CD8-positive, alpha-beta T cell (primary cell): ENCODE measurements at places on chromosomes 5 and 9.

DNA sequence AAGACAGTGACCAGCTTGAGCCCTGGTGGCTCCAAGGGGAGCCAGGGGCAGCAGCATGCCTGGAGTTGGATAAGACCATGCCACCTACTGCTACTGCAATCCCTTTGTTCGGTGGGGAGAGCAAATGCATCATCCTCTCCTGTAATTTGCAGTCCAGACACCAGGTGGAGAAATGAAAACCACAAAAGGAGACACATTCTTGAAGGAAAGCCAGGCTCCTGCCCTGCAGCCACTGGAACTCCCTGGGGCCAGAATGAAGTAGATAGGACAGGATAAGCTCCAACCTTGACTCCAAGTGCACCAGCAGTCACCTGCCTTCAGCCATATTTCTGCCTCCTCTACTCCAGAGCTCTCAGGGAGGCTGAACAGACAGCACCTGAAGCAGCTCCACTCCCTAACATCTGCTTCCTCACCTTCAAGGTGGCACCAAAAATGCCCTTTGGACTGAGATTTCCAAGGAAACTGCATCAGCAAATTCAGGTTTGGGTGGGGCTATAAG lies 65.1 kb upstream of the IQGAP2 start:
- DNase-seq: peak; percentile 77

DNA sequence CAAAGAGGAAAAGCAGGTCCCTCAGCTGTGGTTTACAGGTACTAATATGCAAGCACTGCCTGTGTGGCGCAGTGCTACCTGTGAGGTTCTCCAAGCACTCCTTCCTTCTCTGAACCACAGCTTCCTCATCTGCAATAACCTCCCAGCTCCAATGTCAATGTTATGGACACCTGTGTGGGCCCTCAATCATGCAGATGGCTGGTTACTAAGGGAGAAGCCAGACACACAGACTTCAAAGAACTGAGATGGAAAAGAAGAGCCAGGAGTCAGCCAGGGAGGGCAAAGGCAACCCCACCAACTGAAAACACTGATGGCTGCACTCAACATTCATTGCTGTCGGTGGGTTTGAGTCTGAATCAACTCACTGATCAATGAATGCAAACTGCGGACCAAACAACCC lies 77.7 kb downstream of the NR6A1 start:
- no peak for DNase-seq

DNA sequence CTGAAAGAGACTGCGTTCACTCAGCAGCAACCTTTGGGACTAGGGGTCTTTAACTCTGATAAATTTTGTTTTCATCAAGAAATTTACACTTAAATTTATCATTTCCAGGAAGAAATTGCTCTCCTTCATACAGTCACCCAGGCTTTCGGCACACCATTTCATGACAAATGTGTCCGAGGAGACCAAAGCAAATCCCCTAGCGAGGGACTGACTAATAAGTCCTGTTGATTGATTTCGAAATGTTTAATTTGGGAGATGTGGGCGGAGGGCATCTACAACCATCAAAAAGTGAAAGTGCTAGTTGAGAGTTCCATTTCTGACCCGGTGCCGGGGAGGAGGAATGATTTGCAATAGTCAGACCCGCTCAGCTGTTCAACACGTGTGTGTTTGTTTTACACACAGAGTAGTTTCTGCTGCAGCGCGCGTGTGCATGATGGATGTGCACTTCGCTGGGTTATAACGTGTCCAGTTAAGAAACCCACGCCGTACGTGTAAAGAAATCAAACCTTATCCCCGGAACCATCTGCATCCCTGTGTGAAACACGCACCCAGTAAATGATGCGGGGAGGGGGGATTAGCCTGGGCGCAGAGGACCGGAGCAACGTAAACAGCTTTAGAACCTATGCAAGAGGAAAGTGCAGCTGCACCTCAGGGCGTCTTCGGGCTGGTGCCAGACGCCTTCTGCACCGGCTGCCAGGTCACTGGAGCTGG lies 845 bp upstream of the NR4A3 start:
- no peak for DNase-seq

- DNase-seq: no peak
These were observed 22.9 kb downstream of the TGFBI start for GRCh38 chr5:136051486-136052220.

GRCh38 chr9:88968799-88969198 lies 22.5 kb upstream of the S1PR3 start:
- DNase-seq: no peak

DNA sequence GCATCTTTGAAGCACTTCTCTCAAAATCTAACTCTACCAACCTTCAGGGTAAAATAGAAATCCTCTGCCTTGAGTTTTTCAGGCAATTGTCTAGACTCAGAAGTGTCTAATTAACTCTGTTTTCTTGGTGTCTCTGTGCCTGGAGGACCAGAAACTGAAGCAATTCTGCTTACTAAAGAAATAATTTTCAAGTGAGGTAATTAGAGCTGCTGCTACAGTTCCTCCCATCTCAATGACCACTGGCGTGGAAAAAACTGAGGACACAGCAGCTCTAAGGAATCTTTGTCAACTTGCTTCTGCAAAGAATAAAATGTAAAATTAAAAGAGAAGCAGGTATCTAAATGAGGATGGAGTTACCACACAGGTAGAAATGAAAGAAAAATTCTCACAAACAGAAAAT lies 785.0 kb downstream of the PRELID2 start:
- DNase-seq: no peak

DNA sequence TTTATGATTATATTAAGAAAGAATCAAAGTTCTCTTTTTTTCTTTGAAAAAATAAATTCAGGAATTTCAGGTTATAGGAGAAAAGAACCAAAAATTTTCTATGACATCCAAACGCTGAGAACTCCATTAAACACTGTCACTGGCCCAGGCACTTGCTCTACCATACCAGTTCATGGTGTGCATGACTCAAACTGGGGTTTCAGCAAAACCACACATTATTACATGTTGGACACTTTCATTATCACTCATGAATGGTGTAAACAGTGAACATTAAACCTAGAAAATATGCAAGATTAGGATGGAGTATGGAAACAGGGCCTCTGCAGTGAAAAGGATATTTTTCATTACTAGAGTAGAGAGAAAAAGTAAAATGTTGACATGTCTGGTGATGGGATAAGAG lies 369.9 kb upstream of the FAM174A start:
- DNase-seq: no peak

- DNase-seq: no peak
These were observed 22.8 kb downstream of the CDK5RAP2 start for GRCh38 chr9:120557205-120557604.

- DNase-seq: no peak
These were observed 30.8 kb upstream of the ACOT12 start for GRCh38 chr5:81424728-81425127.

- no peak for DNase-seq
These were observed 224.6 kb upstream of the PLPPR1 start for GRCh38 chr9:100803956-100804355.

- no peak for DNase-seq
These were observed 49.3 kb downstream of the SHB start for GRCh38 chr9:38019731-38020130.

- DNase-seq: no peak
These were observed 140.6 kb upstream of the STC2 start for GRCh38 chr5:173468821-173469251.

GRCh38 chr5:158123595-158123994 lies 264.6 kb upstream of the CLINT1 start:
- DNase-seq: no peak

- DNase-seq: no peak
These were observed 98.6 kb downstream of the MAT2B start for GRCh38 chr5:163604013-163604412.

- DNase-seq: no peak
These were observed 444.2 kb upstream of the RIOK2 start for GRCh38 chr5:97627272-97627671.

- no peak for DNase-seq
These were observed 1.6 kb downstream of the NACC2 start for GRCh38 chr9:136093346-136093986.

DNA sequence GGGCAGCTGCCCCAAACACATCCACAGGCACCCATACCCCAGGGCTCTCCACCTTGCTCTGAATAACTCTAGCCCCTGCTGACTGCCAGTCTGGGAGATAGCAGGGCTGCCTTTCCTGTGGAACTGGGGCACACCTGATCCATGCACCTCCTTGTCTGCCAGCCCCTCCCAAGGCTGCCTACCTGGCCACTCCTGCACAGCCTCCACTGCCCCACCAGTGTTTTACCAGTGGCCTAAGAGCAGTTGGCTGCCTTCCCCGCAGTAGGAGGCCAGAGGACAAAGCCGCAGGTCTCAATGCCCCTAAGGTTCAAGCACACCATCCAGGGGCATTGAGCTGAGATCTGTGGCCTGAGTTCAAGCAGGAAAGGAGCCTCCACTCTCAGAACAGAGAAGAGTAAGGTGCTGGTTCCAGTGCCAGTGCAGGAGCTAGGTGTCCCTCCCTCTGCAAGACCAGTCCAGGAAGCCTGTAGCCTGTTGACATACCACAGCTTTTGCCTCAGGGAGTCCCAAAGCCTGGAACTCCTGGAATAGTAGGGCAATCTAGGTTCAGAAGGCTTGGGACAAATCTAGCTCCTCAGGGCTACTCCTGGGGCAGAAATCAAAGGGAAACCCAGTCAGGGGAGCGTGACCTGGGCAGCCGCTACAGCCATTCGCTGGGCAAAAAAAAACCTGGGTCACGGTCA lies 514.5 kb upstream of the PTGER4 start:
- DNase-seq: no peak

GRCh38 chr5:58999804-59000203 lies 416.9 kb downstream of the RAB3C start:
- no peak for DNase-seq

GRCh38 chr9:98854266-98854665 lies 46.8 kb downstream of the GALNT12 start:
- no peak for DNase-seq

DNA sequence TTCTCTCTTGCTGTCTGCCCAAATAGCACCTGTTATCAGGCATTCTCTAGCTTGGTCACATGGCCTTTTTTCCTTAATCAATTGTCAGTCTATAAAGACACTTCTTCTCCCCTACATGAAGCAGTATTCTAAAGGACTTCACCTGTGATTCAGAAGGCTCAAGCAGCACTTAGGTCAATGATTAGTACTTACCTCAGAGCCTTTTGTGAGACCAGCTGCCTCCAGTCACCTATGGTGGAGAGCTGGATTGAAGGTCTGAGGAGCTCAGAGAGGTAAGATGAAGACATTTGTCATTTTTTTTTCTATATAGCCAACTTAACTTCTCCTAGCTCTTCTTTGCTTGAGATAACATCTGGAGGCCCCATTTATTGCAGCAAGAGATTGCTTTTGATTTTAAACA lies 278.3 kb upstream of the PCSK5 start:
- DNase-seq: no peak

DNA sequence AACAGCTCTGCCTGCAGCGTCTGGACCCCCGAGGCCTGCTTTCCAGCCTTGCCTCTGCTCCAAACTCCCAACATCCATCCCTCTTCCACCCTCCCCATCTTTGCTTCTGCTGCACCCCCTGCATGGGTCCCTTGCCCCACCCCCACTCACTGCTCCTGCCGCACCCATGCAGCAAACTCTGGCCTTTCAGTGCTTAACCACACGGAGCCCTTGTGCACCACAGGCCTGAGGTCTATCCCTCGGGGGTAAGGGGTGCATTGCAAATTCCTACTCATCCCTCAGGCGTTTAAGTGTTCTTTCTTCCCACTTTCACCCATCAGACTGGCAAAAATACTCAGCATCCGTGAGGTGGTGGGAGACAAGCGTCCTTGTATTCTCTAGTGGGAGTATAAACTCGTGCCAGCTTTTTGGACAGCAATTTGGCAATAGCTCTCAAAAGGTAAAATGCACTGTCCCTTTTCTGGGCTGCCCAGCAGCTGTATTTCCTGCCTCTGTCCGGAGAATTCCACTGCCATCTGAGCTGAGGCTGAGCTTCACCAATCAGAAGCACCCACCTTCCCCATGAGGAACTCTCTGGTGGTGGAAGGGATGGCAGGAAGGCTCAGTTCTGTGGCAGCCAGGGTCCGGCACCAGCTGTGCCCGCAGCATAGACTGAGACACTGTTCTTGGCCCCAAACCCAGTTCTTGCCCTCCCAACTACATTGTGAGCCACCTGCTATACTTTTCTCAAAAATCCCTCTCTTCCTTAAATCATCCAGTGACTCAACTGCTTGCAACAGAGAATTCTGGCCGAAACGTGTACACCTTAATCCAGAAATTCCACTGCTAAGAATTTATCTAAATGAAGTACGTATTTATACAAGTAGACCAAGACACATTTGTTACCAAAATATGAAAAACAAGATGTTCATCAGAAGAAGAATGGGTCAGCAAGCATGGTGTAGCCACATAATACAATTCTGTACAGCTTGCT lies 15.0 kb downstream of the PSMB7 start:
- no peak for DNase-seq

DNA sequence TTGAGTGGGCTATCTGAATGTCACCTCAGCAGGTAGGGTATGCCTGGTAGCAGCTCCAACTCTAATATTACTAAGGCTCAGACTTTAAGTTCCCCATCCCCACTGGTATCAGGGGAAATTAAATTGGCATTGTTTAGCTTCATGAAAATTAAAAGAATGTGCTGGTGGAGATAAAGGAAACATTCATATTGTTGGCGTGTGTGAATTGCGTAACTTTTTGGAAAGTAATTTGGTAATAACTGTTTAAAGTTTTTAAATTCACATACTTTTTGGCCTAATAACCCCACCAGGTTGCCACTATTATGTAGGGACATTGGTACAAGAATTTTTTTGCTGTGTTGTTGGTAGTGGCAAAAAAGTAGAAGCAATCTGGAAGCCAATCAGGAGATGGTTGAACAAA lies 29.4 kb downstream of the TNPO1 start:
- no peak for DNase-seq
